ENCODE measurements at places on chromosomes 11 and 22. TPM values are rescaled to one million over a fixed set of nuclear protein-coding genes. Genes with fewer than 3 reads are reported as not detected.

DNA sequence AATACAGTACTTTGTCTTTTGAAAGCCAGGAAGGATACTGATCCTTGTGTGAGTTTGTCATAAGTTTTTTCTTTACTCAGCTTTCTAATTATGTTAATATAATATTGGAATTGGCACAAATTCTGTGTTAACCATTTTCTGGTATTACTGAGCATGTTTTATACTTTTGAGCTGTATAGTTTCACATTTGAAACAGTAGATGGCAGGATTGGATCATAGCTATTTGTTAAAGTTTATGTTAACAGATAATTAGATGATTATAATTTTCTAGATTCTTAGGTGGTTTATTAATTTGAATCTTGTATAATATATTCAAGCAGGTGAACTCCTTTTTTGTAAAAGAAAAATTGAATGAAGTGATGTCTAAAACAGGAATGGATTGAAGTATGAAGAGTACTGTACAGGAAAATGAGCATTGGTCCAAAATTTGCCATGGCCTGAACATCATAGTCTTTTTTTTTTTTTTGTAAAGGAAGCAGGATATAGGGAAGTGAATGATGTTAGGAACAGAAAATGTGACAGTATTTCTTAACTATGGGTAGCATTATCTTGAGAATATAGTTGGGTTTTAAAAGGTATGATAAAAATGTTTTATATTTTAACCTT is 102.0 kb downstream of the CYP2R1 start:
- DNase-seq, result peak; percentile 40

DNA sequence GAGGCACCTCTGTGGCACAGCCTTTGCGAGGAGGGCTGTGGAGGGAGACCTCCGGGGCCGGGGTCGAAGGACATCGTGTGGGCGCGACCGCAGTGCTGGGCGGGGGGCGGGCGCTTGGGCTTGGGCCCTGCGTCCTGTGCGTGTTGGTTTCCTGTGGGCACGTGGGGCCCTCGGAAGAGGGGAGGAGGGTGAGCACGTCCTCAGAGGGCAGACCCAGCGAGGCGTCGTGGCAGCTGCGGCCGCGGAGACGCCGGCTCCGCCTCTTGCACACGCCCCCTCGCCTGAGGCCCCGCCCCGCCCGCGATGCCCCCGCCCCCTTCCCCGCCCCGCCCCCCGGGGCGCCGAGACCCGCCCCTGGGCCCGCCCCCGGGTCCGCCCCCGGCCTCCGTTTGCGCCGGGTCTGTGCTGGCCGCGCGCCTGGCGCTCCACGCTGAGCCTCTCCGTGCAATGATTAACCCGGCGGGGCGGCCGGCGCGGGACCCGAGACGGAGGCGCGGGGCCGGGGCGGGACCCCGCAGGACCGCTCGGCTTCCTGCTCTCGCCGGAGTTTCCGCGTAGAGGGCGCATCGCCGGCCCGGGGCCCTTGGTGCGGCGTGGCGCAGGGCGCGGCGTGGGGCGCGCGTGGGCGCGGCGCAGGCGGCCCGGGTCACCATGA is at the start of gene PRR5:
PRR5 (plus strand) TSS at position 381 of the 655 bp plus-strand sequence; CDS start at position 652, 271 bp downstream.
- no peak for DNase-seq

- DNase-seq, result no peak
Observed at GRCh38 chr11:76193219-76193618, 13.1 kb downstream of the WNT11 start.

DNA sequence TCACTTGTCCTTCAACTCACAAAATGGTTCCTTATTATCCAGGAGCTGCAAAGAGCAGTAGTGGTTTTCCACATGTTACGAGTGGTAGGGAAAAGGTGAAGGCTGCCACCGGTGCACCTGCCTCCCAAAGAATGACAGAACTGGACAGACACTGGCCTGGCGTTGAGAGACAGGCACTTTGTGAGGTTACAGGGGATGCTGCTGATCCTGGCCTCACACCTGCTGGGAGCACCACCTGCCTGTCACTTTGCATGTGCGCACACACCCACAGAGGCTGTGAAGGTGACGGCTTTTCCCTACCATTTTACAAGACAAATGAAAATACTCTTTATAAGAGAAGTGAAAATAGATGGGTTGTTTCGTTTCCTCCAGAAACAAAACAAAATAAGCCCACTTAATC is 175.3 kb upstream of the B3GAT1 start:
- no peak for DNase-seq

The MMP3 gene
- total RNA-seq, result not detected

The EHF gene
- not detected for total RNA-seq

Data from G401 (cell line).